ENCODE measurements at places on chromosomes 6 and 20. TPM values are rescaled to one million over a fixed set of nuclear protein-coding genes. Genes with fewer than 3 reads are reported as not detected.

- no peak for DNase-seq
Measured at GRCh38 chr6:13338038-13338437, 9.7 kb upstream of the TBC1D7 start.

TREML1 gene
- not detected for total RNA-seq

ZC3H12D gene
- 0.25 TPM for total RNA-seq

DNA sequence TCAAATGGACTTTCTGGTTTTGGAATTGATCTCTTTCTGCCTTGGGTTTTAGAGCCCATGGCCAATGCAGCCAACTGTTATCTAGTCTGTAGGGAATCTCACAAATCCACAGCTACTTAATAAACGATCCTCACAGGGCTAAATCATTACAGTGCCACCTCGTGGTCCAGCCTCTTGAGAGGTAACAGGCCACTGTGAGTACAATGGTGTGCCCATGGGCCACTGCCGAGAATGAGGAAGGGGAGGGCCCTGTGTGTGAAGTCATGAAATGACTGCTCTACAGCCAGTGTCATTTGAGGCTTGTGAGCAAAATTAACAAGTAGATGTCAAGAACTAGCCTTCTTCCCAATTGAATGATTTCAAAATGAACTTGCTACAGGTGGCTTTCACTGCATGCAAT lies 54.3 kb upstream of the GMPR start:
- no peak for DNase-seq

GRCh38 chr6:43378631-43379030 lies 9.2 kb upstream of the ZNF318 start:
- DNase-seq: no peak

FAM162B gene
- 3.5 TPM for total RNA-seq

DNA sequence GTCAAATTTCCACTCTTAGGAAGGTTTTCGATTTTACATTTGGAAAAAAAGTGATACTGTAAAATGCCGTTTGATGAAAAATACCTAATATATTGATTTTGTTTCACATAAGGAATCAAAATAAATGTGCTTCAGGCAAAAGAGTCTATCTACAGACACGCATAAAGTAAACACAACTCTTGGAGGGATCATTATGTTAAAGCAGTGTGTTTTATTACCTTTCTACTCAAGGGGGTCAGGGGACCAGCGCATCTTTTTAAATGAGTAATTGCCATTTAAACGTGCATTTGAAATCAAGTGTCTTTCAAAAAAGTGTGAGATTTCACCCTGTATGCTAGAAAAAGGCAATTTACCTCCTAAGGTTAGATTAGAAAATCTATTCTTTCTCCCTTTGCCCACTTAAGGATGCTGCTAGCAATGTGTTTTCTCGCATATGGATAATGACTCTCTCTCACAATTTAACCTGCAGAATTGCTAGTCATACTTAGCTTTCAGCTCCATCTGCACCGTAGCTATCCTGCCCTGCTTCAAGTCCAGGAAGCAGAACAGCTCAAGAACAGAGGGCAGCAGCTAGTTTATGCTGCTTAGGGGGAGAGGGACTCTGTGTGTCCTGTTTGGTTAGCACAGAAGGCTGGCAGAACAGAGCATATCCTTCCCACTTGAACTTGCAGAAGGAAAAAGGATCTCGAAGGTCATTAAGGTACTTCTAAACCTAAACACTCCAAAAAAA lies 35.0 kb downstream of the NKAIN2 start:
- DNase-seq: no peak

WDR27 gene
- total RNA-seq: 9.1 TPM

GRCh38 chr6:46979206-46979605 lies 57.5 kb upstream of the ADGRF5 start:
- DNase-seq: no peak

DNA sequence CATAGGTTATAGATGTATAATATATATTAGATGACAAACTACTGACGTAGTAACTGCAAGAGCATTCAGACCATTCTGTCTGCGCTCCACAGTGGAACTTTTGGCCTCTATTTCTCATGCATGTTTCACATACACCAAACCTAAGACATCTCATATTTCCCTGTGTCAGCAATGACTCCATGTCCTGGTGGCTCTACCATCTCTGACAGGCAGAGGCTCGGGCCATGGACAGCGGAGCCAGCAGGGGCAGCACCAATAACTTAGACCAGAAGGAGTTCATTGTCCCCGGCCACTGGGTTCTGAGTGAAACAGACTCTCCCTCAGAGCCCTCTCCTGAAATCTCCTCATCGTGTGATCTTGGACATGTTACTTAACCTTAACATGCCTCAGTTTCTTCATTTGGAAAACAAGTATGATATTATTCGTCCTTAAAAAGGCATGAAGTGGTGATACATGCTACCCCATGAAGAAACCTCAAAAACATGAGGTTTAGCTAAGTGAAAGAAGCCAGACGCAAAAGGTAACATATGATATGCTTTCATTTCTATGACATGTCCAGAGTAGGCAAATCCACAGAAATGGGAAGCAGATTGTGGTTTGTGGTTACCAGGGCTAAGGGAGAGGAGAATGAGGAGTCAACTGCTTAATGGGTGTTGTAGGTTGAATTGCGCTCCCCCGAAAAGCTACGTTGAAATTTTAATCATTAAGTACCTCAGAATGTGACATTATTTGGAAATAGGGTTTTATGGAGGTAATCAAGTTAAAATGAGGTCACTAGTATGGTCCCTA lies 564.0 kb upstream of the JARID2 start:
- no peak for DNase-seq

- no peak for DNase-seq
Measured at GRCh38 chr20:9884061-9884460, 45.2 kb upstream of the PAK5 start.

All from left ventricle myocardium inferior (tissue), 1 donor.